ENCODE measurements at places on chromosomes 1 and 21.
A peak's percentile ranks its signal among the peaks of the same experiment; 100 is the strongest.

DNA sequence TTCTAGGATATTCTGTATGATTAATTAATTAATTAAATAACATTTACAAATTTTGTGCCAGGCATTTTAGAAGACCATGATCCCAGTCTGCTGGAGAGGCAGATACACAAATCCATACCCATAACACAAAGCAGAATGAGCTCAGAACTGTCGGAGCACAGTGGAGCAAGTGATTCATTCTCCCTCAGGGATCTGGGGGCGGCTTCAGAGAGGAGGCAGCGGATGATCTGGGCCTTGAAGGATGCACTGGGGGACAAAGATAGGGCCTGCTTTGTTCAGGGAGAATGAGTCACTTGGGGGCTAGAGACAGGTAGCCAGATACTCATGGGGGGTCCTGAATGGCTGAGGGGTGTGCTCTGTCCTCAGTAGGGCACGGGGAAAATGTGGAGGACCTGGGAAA is 50.9 kb upstream of the TRABD2B start:
- DNase-seq = no peak
- H3K4me3 ChIP-seq = no peak overlapping the region
- H3K27me3 ChIP-seq = peaks cover 12% of the 10 kb centered on the region
- no peak overlapping the region for H3K27ac ChIP-seq
- no peaks in the 10 kb centered on the region for H3K36me3 ChIP-seq
- H3K4me1 ChIP-seq = peaks cover 12% of the 10 kb centered on the region

DNA sequence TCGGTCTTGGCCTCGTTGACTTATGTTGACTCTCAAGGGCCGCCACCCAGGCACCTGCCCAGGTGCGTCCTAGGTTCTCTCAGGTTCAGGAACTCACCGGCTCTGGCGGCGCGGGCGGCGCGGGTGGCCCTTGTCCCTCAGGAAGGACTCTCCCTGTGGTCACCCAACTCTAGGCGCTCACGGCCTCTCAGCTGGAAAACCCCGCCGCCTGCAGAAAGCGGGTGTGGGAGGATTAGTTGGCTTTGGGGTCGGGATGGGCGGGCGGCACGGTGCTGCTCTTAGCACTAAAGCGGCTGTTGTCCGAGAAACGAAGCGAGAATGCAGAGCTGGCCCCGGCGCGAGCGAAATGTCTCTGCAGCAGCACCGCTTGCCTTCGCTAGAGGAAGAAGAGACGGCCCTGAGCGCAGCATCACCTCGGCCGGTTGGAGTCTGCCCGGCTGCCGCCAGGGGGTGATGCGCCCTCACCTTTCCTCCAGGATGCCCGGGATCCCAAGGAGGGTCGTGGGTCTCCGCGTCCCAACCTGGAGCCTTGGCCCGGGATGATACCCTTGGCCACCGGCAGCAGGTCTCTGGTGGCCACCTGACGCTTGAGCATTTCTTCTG is 8.1 kb upstream of the TADA1 start:
- DNase-seq = peak; percentile 81
- peaks cover 2% of the 10 kb centered on the region for H3K27me3 ChIP-seq
- no peaks in the 10 kb centered on the region for H3K4me1 ChIP-seq
- no peak overlapping the region for H3K27ac ChIP-seq

- H3K27ac ChIP-seq = no peak overlapping the region
- DNase-seq = no peak
- no peak overlapping the region for H3K4me3 ChIP-seq
- H3K4me1 ChIP-seq = peaks cover 15% of the 10 kb centered on the region
- H3K27me3 ChIP-seq = peaks cover 7% of the 10 kb centered on the region
- peaks cover 6% of the 10 kb centered on the region for H3K36me3 ChIP-seq
Measured at GRCh38 chr1:223482766-223483165, 89.6 kb downstream of the CCDC185 start.

GRCh38 chr1:110594456-110595352 is 11.5 kb downstream of the KCNA2 start:
- H3K4me1 ChIP-seq = peaks cover 11% of the 10 kb centered on the region
- H3K36me3 ChIP-seq = peaks cover 6% of the 10 kb centered on the region
- H3K4me3 ChIP-seq = no peak overlapping the region
- no peak overlapping the region for H3K27ac ChIP-seq
- peaks cover 3% of the 10 kb centered on the region for H3K27me3 ChIP-seq

DNA sequence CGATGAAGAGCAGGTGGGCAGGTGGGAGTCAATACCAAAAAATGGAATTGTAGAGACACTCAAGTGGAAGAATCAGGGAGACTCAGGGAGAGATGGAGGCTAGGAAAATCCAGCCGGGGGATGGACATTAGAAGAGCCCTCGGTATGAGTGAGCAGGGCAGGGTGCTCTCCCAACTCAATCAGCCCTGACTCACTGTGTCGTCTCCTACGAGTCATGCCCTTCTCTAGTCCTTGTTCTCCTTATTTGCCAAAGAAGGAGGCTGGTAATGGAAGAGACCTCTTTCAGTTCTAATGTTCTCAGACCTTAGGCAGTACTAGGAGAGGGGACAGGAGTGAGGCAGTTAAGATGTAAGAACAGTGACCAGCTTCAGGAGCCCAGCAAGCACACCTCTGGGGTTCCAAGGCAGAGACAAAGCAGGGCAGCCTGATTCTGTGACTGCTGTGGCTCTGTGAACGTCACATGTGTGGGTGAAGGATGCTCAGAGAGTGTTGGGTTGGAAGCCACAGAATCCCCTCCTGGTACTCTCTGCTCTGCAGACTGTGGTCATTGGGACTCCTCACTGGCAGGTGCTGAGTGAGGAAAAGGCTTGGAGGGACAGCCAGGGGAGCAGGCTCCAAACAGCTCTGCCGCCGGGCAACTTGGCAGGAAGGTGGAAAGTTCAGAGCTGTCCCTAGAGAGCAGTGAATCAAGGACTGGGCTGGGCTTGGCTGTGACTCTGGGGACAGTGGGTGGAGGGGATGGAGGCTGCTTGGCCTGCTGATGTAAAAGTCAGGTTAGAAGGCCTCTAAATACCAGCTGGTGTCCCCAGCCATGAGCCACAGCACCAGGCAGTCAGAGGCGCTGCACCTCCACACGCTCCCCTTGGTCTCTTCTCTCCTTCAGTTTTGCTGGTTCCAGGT is 11.1 kb upstream of the GJA5 start:
- H3K27ac ChIP-seq = no peak overlapping the region
- no peaks in the 10 kb centered on the region for H3K36me3 ChIP-seq
- H3K4me3 ChIP-seq = no peak overlapping the region

DNA sequence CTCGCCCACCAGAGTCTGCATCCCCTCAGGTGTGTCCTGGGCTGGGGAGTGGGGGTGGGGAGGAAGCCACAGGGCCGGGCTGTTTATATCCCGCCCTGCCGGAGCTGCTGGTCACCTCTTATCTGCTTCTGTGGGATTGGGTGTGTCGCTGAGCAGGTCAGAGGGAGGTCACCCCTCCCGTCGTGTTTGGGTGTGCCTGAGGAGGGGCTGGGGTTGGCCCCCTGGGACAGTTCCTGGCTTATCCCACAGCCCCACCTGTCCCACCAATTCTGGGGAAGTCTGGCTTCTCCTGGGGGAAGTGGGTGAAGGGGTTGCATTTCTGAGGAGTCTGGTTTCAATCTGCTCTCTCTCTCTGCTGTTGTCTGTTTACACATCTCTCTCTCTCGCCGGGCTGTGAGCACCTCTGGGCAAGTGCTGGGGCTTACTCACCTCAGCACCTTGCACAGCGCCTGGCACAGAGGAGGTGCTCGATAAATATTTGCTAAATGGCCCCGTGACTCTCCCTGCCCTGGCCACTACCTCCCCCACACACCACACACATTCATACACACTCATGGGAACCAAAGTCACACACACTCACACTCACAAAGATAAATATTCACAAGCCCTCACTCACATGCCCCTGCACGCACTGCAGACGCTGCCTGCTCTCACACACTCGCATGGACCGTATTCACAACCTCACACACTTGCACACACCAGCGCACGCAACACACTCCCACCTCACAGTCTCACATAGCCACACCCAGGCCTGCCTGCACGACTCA is 8.3 kb downstream of the ELF3 start:
- no peak overlapping the region for H3K27ac ChIP-seq
- peaks cover 4% of the 10 kb centered on the region for H3K27me3 ChIP-seq
- H3K4me1 ChIP-seq = peaks cover 19% of the 10 kb centered on the region
- peak overlapping the region; percentile 0 for H3K4me3 ChIP-seq
- no peak for DNase-seq

Measured in glutamatergic neuron (in vitro differentiated cells).